ENCODE measurements at places on chromosomes 2 and 18. TPM values are rescaled to one million over a fixed set of nuclear protein-coding genes. Genes with fewer than 3 reads are reported as not detected.

SCYGR1 gene
- polyA plus RNA-seq: not detected

GRP gene
- not detected for polyA plus RNA-seq

TNS1 gene
- 6.9 TPM for polyA plus RNA-seq

TDRD15 gene
- 0.02 TPM for polyA plus RNA-seq

PSD4 gene
- polyA plus RNA-seq: 43.9 TPM

VWC2L gene
- not detected for polyA plus RNA-seq

BMP10 gene
- not detected for polyA plus RNA-seq

NYAP2 gene
- polyA plus RNA-seq: 0.06 TPM

OR6B2 gene
- not detected for polyA plus RNA-seq

SLC38A11 gene
- 8.5 TPM for polyA plus RNA-seq

GCG gene
- polyA plus RNA-seq: 0.21 TPM

RNU2-63P gene
- polyA plus RNA-seq: not detected

CHMP1B gene
- 37.8 TPM for polyA plus RNA-seq

ACOXL gene
- polyA plus RNA-seq: 0.16 TPM

CD302 gene
- polyA plus RNA-seq: 8.6 TPM

TRIM43 gene
- polyA plus RNA-seq: not detected

METAP1D gene
- 6.1 TPM for polyA plus RNA-seq

CCBE1 gene
- polyA plus RNA-seq: 0.11 TPM

HOXD12 gene
- polyA plus RNA-seq: not detected

BBS5 gene
- 3.4 TPM for polyA plus RNA-seq

CRIM1 gene
- polyA plus RNA-seq: 7.1 TPM

IL36RN gene
- not detected for polyA plus RNA-seq

NEB gene
- 3.2 TPM for polyA plus RNA-seq

TLK1 gene
- 19.7 TPM for polyA plus RNA-seq

CROCC2 gene
- polyA plus RNA-seq: 0.17 TPM

CNDP1 gene
- 0.17 TPM for polyA plus RNA-seq

ABHD1 gene
- 0.80 TPM for polyA plus RNA-seq

SERPINB5 gene
- not detected for polyA plus RNA-seq

DLX1 gene
- 0.16 TPM for polyA plus RNA-seq

FOXD4L1 gene
- polyA plus RNA-seq: not detected

RTN4 gene
- 55.2 TPM for polyA plus RNA-seq

SPATA3 gene
- not detected for polyA plus RNA-seq

PJVK gene
- 8.2 TPM for polyA plus RNA-seq

UGT1A10 gene
- polyA plus RNA-seq: not detected

SMARCAL1 gene
- 7.9 TPM for polyA plus RNA-seq

ELOA2 gene
- not detected for polyA plus RNA-seq

CHAC2 gene
- 4.3 TPM for polyA plus RNA-seq

ADAM17 gene
- 10.6 TPM for polyA plus RNA-seq

DSG1 gene
- polyA plus RNA-seq: not detected

WDCP gene
- polyA plus RNA-seq: 4.1 TPM

ERMN gene
- polyA plus RNA-seq: 3.5 TPM

SERPINE2 gene
- polyA plus RNA-seq: 44.2 TPM

Measured in spleen (tissue), 13 donors.